Left ventricle myocardium superior (tissue), 1 donor: ENCODE measurements at places on chromosomes 16 and 17. TPM values are rescaled to one million over a fixed set of nuclear protein-coding genes. Genes with fewer than 3 reads are reported as not detected.

GRCh38 chr16:81626181-81626674 is 152.9 kb upstream of the PLCG2 start:
- no peak for DNase-seq

- no peak for DNase-seq
Observed at GRCh38 chr17:66260275-66260674, 31.1 kb upstream of the APOH start.

- DNase-seq, result no peak
Observed at GRCh38 chr16:3115561-3115960, 3.2 kb downstream of the ZNF205 start.

DNA sequence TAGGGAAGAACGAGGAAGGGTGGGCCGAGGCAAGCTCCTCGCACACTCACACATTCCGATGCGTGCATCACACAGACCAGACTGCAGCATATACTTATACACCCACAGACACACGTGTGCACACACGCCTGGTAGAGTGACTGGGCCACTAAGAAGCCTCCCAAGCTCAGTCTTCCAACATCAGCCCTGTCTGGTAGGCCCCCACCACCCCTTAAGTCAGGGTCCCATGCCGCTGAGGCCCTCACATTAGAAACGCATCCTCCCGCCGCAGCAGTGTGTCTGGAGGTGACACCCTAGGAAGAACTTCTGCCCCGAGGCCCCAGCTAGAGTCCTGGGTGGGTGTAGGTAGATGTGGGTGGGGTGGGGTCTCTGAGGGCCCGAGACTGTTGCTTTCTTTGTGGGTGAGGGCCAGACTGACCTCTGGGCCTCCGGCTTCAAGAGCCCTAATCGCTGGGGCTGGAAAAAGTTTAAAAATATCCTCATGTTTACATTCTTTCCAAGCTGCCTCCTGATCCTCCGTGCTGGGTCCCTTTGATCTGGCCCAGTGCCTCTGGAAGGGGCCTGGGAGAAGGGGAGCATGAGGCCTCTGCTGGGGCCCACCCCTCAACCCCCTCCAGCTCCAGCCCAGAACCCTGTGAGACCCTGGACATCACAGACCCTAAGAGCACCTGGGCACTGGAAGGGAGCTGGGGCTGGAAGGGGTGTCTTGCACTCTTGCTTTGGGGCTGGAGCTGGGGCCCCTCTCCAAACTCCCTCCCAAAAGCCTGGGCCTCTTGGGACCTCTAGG is 13.6 kb downstream of the CDH16 start:
- DNase-seq, result peak; percentile 67

- no peak for DNase-seq
Observed at GRCh38 chr17:64413513-64413912, 22.9 kb upstream of the PECAM1 start.

DNA sequence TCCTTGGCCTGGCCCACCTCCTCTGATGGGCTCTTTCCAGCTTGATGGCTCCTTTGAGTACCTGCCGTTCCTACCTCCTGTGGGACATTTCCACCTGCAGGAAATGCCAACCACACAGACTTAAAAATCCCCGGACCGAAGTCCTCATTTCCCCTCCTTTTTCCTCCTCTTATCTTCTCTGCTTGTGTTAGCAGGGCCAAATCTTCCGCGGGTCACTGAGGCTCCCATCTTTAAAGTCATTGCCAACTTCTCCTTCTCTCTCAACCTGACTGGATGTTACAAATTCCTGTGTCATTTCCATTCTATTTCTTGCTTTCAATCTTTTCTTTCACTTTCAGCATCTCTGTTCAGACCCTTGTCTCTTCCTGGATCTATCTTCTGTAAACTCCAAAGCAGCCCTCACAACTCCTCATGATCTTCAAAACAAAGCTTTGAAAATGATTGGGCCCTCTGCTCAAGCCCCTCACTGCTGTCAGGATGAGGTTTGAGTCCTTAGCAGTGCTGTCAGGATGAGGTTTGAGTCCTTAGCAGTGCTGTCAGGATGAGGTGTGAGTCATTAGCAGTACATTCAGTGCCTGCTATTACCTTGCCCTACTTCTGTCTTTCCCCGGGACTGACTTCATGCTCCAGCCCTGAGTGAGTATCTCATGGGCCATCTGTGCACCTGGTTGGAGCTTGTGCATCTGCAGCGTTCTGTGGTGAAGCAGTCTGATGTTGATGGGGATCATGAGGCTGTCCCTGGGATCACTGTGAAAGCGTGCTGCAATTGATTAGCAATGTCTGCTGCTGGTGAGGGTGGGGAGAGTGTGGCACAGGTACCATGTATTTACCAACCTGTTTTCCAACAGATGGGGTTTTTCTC is 100.1 kb downstream of the IRF8 start:
- DNase-seq, result no peak

DNA sequence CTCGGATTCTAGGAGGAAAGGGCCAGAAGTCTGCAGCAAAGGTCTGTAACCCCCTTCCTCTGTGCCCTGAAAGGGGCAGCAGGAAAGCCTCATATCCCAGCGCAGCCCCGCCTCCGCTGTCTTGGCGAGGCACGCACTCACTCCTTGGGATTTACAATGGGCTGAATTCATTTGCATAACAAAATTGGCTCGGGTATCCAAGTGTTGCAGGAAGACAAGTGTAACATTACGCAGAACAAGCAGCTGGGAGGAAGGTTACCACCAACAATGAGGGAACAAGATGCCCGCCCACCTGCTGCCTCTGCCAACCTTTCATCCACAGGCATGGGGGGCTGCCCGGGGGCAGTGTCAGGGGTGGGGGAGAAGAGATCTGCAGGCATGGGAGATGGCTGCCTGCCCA is 130.4 kb downstream of the MRM1 start:
- DNase-seq, result no peak

GRCh38 chr16:50841081-50841886 is 99.4 kb downstream of the CYLD start:
- no peak for DNase-seq

DNA sequence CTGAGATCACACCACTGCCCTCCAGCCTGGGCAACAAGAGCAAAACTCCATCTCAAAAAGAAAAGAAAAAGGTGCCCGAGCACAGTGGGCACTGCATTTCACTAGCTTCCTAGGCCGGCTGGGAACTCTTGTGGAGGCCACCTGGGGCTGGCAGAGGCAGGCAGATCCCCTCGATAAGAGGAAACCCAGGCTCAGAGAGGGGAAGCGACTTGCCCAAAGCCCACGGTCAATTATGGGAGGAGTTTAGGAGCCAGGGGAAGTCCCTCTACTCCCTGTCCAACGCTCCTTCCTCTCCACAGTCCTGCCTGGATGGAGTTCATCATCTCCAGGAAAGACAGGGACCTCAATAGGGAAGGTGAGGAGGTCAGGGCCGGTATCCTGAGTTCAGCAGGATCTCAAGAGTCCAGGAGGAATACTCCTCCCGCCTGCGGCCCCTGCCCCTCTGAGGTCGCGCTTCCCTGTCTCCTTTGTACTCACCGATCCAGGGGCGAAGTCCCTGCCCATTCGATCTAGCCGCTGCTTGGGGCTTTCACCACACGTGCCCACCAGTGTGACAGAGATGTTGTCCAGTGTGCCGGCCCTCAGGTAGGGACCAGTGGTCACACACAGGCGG is 841 bp downstream of the ALOXE3 start:
- DNase-seq, result no peak

DNA sequence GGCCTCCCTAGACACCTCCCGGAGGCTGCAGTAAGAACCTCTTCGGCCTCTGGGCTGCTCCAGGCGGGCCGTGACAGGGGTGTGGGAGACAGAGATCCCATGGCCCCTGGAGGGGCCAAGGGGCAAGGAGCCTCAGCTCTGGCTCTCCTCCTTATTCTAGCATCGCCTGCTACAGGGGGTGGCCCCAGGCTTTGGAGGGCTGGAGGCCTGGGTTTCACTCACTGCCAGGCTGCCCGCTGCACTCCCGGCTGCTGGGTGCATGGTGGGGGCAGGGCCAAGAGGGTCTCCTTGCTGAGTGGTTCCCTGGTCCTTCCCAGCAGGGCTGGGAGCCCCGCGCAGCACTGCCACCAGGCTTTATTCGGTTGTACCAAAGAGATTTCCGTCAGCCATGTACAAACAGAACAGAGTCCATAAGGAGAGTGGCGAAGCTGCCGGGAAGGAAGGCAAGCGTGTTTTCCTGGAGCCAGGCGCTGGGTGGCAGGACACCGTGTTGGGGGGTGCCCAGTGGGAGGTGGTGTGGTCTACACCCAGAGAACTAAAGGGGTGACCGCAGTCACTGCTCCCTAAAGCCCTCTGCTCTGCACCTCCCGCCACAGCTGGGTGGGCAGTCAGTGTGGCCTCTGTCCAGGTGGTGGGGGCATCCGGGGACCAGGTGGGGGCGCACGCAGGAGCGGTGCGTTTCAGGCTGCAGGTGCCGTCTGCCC is 2.0 kb downstream of the NPB start:
- no peak for DNase-seq

- DNase-seq, result no peak
Observed at GRCh38 chr17:81040791-81041337, 5.9 kb downstream of the BAIAP2 start.

DNA sequence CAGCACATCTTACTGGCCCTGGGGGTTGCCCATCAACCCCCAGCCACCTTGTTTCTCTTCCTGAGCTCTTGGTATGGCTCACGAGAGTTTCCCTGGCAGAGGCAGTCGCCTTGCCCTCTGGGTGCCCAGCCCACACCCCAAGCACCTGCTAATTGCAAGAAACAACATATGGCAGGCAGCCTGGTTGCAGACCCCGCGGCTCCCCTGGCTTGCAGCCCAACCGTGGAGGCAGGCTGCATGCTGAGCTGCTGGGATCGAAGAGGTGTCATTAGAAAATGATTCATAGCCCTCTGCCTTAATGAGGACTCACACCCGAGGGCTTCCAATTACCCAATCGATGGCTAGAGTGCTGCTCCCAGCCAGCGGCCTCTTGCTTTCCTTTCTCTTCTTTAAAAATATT is 115.7 kb downstream of the TMEM114 start:
- no peak for DNase-seq

GRCh38 chr16:86794216-86794864 is 216.0 kb downstream of the FOXL1 start:
- DNase-seq, result no peak

- no peak for DNase-seq
Observed at GRCh38 chr16:87434146-87434667, 42.1 kb downstream of the MAP1LC3B start.

- peak; percentile 63 for DNase-seq
Observed at GRCh38 chr16:28623172-28623711, 13.4 kb upstream of the SULT1A1 start.

- DNase-seq, result no peak
Observed at GRCh38 chr16:63539276-63539675, 1503.0 kb upstream of the CDH8 start.

GRCh38 chr17:45150911-45151809 is 2.9 kb downstream of the HEXIM1 start:
- no peak for DNase-seq

- DNase-seq, result no peak
Observed at GRCh38 chr17:78598013-78598471, 20.8 kb upstream of the DNAH17 start.

DNA sequence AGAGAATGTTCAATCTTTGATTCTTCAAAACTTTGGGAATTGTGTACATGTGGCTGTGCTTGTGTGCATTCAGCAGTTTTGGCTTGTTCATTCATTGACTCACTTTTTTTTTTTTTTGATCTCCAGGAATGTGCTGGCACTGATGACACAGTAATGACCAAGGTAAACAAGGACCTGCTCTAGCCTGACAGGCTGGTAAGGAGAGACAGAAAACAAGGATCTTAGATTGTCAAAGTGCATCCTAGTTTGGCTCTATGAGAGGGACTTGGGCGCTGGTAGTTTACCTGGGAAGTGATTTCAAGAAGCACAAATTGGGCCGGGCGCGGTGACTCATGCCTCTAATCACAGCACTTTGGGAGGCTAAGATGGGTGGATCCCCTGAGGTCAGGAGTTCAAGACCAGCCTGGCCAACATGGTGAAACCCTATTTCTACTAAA is 233.1 kb upstream of the WSCD1 start:
- no peak for DNase-seq

DNA sequence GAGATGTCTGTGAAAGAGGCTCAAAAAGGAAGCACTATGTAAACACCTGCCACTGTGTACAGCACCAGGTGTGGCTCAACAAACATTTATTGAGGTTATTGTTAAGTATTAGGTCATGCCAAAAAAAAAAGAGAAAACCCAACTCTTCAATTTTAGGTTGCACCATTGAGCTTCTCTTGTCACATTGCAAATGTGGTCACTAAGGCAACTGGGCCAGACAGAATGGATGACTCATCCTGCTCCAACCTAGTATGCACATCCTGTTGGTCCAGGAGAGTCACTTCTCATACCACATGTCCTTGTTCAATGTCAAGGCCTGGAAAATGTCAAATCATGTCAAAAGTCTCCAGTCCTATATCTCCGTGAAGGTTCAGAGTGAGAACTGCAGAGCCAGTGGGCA is 25.0 kb downstream of the HOXB1 start:
- DNase-seq, result no peak

- no peak for DNase-seq
Observed at GRCh38 chr17:18848501-18848900, 9.4 kb upstream of the PRPSAP2 start.

- peak; percentile 52 for DNase-seq
Observed at GRCh38 chr17:75105126-75106080, 4.4 kb upstream of the ARMC7 start.

DNA sequence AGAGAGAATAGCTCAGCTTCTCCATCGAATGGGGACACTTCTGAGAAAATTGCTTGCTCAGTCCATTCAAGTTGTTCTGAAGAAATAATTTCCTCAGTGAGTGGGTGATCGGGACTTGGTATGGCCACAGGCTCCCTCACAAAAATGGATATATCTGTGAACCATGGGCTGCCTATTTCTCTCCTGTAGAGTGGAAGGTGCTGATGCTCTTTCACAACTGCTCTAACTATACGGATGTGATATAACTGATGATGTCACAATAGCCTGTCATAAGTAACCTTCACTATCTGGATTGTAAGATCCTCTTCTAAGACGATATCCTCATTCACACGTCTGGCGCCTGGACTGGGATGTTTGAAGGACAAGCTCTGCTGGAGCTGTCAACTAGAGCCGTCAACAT is 4.7 kb upstream of the CCL18 start:
- no peak for DNase-seq

- DNase-seq, result no peak
Observed at GRCh38 chr16:11684231-11685025, 16.2 kb downstream of the SNN start.

Gene EPX
- total RNA-seq, result not detected

Gene TCAP
- total RNA-seq, result 4,965 TPM

Gene MT1F
- total RNA-seq, result 3.0 TPM

Gene CIITA
- 12.2 TPM for total RNA-seq

Gene NPIPA3
- 2.3 TPM for total RNA-seq

Gene ACE
- total RNA-seq, result 5.6 TPM

Gene COPZ2
- total RNA-seq, result 58.2 TPM

Gene TSPOAP1
- total RNA-seq, result 18.8 TPM

Gene XPO6
- 25.7 TPM for total RNA-seq

Gene TMEM256
- 53.5 TPM for total RNA-seq

Gene CDH11
- 7.3 TPM for total RNA-seq

Gene HID1
- 11.2 TPM for total RNA-seq
